Activated CD4-positive, alpha-beta memory T cell treated with anti-CD3 and anti-CD28 coated beads for 36 hours (primary cell): ENCODE measurements at places on chromosomes 1 and 21. TPM values are rescaled to one million over a fixed set of nuclear protein-coding genes. Genes with fewer than 3 reads are reported as not detected.
A peak's percentile ranks its signal among the peaks of the same experiment; 100 is the strongest.

GRCh38 chr1:240976685-240977084 lies 364.7 kb upstream of the GREM2 start:
- H3K27me3 ChIP-seq = no peaks in the 10 kb centered on the region
- DNase-seq = no peak
- no peak overlapping the region for H3K27ac ChIP-seq
- H3K4me1 ChIP-seq = no peaks in the 10 kb centered on the region
- H3K4me3 ChIP-seq = no peak overlapping the region

DNA sequence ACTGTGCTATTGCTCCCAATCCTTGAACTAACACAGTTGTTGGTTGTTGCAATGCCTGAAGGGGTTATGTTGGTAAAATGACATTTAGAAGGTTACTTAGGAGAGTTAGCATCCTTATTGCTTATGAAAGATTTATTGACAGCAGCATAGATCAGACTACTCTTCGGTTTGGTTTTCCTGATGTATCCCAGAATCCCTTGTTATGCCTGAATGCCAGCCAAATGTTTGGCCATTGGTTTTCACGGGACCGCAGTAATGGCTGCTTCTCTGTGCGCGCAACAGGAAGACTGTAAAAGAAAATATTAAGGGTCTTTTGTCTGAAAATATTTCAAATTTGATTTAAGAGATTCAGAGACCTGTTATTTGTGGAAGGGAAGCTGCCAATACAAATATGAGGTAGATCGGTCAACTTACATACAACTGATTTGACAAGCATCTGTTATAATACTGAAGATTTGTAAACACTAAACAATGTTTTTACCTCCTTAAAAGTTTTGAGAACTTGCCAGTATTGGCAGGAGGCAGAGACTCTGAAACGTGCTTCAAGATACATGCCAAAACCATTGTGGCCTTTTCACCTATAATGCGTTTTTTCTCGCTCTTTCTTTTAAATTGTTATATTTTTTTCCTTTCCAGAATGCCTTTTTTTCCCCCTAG lies 8.3 kb downstream of the NFIA start:
- DNase-seq = no peak
- H3K36me3 ChIP-seq = peaks cover 17% of the 10 kb centered on the region
- H3K4me1 ChIP-seq = peaks cover 7% of the 10 kb centered on the region

The GSTM1 gene
- 0.22 TPM for total RNA-seq

DNA sequence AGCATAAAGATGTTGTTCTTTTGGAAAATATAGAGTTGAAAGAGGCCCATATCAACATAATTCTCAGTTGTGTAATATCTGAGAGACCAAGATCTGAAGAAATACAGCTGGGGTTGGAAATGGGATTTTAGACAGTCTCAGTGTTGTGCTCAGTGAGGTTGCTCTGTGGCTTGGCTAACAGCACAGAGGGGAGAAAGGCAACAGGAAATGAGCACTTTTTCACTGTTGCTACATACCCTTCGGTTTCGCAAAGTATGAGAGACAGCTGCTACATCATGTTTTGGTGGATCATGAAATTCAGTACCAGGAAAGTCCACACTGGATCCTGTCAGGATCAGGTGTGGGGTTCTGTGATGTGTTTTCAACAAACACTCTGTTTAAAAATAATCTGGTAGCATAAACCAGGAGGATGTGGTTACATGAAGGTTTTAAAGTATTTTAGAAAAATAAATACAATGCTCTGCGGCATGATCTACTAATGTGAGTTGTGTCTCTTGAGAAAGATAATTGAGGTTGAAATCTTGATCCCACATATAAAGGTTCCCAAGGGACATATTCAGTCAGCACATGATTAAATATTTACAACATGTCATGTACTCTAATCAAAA lies 7.0 kb upstream of the GPR88 start:
- no peak overlapping the region for H3K4me3 ChIP-seq
- peaks cover 10% of the 10 kb centered on the region for H3K27me3 ChIP-seq
- no peaks in the 10 kb centered on the region for H3K36me3 ChIP-seq
- DNase-seq = peak; percentile 33

The TIAM1 gene
- total RNA-seq = 74.8 TPM

GRCh38 chr1:43358121-43358745 lies 548 bp upstream of the CDC20 start:
- peak overlapping the region; percentile 84 for H3K4me3 ChIP-seq
- H3K4me1 ChIP-seq = peaks cover 28% of the 10 kb centered on the region
- H3K27me3 ChIP-seq = no peaks in the 10 kb centered on the region
- peaks cover 37% of the 10 kb centered on the region for H3K36me3 ChIP-seq
- H3K27ac ChIP-seq = peak overlapping the region; percentile 74

The SPATC1L gene
- total RNA-seq = 6.7 TPM

DNA sequence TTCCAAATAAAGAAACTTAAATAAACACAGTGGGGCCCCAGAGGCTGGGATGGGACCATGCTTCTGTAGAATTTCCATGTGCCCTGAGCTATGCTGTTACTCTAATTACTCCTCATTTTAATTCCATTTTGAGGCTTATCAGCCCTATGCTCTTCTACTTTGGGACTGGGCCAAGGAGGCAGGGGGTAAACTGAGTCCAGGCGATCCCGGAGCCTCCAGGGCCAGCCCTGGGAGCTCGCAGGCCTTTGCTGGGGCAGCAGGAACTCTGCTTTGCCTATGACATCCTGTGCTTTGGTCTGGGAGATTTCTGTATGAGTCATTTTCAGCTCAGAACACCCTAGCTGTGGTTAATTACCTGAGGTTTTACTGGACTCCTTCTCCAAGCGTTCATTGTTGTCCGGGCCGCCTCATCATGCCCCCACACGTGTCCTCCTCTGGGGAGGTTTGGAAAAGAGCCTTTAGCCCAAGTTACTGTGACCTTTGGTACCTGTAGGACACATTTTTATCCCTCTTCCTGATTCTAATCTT lies 95.7 kb downstream of the RHOU start:
- no peak overlapping the region for H3K4me3 ChIP-seq
- peaks cover 21% of the 10 kb centered on the region for H3K4me1 ChIP-seq
- no peaks in the 10 kb centered on the region for H3K36me3 ChIP-seq
- peaks cover 10% of the 10 kb centered on the region for H3K27me3 ChIP-seq

- H3K4me1 ChIP-seq = peaks cover 53% of the 10 kb centered on the region
- H3K4me3 ChIP-seq = peak overlapping the region; percentile 66
- no peak for DNase-seq
- peak overlapping the region; percentile 79 for H3K27ac ChIP-seq
Measured at GRCh38 chr1:235297579-235297978, 30.4 kb downstream of the ARID4B start.

DNA sequence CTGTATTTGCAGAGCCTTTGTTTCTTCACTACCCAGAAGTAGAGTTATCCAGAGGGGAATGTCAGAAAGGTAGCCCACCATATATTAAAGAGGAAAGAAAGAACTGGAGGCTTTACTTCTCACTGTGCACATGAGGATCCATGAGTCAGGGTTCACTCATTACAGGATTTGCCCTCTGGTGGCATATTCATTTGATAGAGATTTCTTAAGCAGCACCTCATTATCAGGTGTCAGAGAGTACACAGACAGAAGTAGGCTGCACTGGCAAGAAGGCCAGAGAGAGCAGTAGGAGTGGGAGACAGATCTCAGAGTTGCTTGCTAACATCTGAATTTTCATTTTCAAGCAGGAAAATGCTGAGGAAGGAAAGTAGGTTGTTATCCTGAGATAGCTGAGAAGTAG lies 123.8 kb downstream of the PIK3R3 start:
- DNase-seq = no peak
- H3K36me3 ChIP-seq = peaks cover 30% of the 10 kb centered on the region
- H3K4me1 ChIP-seq = no peaks in the 10 kb centered on the region
- no peak overlapping the region for H3K27ac ChIP-seq
- no peak overlapping the region for H3K4me3 ChIP-seq

GRCh38 chr21:31111093-31111492 lies 72.8 kb upstream of the KRTAP19-8 start:
- H3K36me3 ChIP-seq = peaks cover 4% of the 10 kb centered on the region
- no peak overlapping the region for H3K4me3 ChIP-seq
- no peak for DNase-seq
- H3K27me3 ChIP-seq = no peaks in the 10 kb centered on the region
- peaks cover 5% of the 10 kb centered on the region for H3K4me1 ChIP-seq
- H3K27ac ChIP-seq = no peak overlapping the region

DNA sequence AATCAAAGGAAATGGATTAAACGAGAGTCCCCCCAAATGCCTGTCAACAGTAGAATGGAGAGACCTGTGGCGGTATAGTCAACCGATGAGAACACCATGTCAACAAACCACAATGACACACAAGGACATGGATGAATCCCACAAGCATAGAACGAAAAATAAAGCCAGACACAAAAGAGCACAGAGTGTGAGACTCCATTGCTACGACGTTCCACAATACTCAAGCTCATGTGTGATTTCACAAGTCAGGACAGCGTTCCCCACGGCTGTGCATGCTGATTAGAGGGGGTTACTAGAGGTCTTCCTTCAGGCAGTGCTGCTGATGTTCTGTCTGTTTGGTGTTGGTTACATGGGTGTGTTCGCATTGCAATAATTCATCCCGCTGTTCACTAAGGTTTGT lies 5.8 kb upstream of the PLA2G2D start:
- no peaks in the 10 kb centered on the region for H3K36me3 ChIP-seq
- H3K4me3 ChIP-seq = no peak overlapping the region
- no peaks in the 10 kb centered on the region for H3K4me1 ChIP-seq
- H3K27ac ChIP-seq = no peak overlapping the region
- DNase-seq = no peak

The LMO4 gene
- total RNA-seq = 23.0 TPM

GRCh38 chr1:226480461-226480860 lies 68.1 kb upstream of the STUM start:
- no peak for DNase-seq
- H3K36me3 ChIP-seq = no peaks in the 10 kb centered on the region
- peaks cover 14% of the 10 kb centered on the region for H3K27me3 ChIP-seq
- no peak overlapping the region for H3K4me3 ChIP-seq
- H3K4me1 ChIP-seq = no peaks in the 10 kb centered on the region

GRCh38 chr1:234265861-234266260 lies 107.4 kb upstream of the COA6 start:
- peaks cover 6% of the 10 kb centered on the region for H3K27me3 ChIP-seq
- no peak for DNase-seq
- H3K4me3 ChIP-seq = no peak overlapping the region
- no peaks in the 10 kb centered on the region for H3K36me3 ChIP-seq
- H3K27ac ChIP-seq = no peak overlapping the region
- H3K4me1 ChIP-seq = peaks cover 17% of the 10 kb centered on the region

- DNase-seq = no peak
- no peak overlapping the region for H3K4me3 ChIP-seq
- no peaks in the 10 kb centered on the region for H3K36me3 ChIP-seq
- no peak overlapping the region for H3K27ac ChIP-seq
Measured at GRCh38 chr1:201072922-201073321, 39.3 kb downstream of the CACNA1S start.

The SFN gene
- total RNA-seq = 0.95 TPM

The FCER1G gene
- 0.99 TPM for total RNA-seq
